T-cell (primary cell): ENCODE measurements at places on chromosomes 6 and 20.
A peak's percentile ranks its signal among the peaks of the same experiment; 100 is the strongest.

GRCh38 chr6:5718231-5718947 is 288.3 kb downstream of the NRN1 start:
- no peak for DNase-seq

- DNase-seq: no peak
These were observed 44.1 kb downstream of the STK4 start for GRCh38 chr20:45010399-45010828.

DNA sequence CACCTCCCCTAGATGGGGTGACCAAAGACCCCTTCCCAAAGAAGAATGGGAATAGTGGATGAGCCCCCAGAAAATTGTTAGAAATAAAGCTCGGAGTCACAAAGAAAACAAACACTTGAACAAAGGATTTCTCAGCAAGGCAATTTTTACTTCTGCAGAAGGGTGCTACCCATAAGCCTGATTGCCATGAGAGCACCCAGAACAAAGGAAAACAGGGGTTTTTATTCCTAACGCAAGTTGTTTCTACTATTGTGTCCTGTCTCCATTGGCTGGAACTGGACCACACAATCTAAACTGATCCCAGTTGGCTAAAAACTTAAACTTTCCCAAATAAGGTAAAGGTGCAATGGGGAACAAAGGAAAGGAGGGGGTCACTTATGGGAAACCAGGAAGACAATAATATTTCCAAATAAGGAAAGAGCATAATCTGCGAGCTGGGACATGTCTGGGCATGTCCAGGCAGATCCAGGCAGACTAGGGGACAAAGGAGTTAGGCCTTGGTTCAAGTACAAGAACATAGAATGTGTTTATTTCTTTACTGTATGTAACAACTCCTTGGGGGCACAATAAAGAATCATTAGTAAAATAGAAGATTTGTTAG is 20.0 kb downstream of the HLA-B start:
- DNase-seq: no peak

DNA sequence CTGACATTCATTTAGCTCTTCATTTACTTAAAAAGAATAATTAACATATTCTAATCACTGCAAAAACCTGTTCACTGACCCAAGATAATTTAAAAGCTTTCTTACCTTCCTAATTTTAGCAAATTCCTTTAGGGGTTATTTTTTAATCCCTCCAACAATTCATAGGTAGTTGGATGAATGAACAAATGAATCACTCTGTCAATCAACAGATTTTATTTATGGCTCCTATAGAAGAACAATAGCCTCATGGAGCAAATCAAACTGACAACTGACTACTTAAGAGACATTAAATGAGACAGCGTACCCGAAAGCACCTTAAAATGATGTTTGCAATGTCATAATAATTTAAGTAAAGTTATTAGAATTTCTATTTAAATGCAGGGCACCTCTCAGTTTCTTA is 31.5 kb upstream of the GJA1 start:
- DNase-seq: no peak

- DNase-seq: no peak
These were observed 36.2 kb downstream of the JAG1 start for GRCh38 chr20:10637563-10637962.

DNA sequence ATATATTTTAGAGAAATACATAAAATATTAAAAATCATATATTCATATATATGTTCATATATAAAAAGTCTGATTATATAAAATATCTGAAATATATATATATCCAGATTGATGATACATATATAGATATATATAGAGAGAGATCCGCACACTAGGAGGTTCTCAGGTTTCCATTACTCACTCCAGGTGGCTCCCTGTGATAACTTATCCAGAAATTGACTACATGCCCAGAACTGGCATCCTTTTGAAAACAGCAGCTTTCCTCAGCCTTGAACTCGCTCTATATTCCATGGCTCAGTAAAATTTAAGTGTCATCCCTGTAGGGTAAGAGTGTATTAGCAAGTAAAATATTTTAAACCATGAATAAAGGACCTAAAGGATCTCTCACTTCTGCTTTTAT is 206.8 kb downstream of the TINAG start:
- no peak for DNase-seq

GRCh38 chr20:33373735-33374605 is 27.3 kb downstream of the CDK5RAP1 start:
- DNase-seq: no peak

GRCh38 chr6:20892365-20892764 is 358.1 kb downstream of the CDKAL1 start:
- no peak for DNase-seq

DNA sequence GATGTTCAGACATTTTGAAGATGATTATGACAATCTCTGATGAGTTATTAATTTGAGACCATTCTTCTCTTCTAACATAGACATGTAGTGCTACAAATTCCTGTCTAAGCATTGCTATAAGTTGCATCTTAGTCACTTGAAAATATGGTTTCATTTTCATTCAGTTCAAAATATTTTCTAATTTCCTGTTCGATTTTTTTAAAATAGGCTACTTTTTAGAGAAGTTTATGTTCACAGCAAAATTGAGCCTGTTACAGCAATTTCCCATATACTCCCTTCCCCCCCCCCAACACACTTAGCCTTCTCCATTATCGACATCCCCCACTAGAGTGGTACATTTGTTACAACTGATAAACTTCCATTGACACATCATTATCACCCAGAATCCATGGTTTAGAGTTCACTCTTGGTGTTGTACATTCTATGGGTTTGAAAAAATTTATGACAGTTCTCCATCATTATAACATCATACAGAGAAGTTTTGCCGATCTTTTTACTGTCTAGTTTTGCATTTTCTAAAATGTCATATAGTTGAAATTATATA is 31.2 kb downstream of the PLAGL1 start:
- no peak for DNase-seq

DNA sequence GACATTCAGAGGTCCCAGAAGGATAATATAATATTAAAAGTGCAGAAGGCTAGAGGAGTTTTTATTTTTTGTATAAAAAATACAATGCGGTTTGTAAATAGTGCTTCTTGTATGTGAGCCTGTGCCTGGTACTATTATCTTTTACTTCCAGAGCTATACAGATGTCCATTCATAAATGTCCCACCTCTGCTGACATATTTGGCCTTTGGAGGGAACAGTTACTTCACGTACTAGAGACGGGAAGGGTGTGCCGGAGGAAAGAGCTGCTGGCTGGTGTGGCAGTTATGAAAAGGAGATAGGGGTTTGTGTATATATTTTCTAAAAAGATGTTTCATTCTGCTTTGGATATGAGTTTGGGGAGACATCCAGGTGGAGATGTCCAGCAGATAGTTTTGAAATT is 8.8 kb downstream of the CD109 start:
- DNase-seq: no peak

DNA sequence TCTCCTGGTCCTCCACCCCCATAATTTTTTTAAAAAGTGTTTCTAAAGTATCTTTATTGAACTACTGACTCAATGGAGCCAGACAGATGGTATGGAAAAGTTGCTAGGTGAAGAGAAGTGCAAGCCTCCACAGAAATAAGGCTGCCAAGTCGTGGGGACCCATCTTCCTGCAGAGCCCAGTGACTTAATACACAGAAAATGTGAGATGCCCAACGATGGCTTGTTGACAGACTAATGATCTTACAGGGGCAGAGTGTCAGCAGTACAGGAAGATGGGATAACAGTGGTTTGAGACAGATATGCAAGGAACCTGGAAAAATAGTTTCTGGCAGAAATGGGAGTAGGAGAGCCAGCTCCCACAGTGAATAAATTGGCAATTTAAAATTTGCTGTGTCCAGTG is 43.3 kb downstream of the FYN start:
- DNase-seq: no peak

GRCh38 chr6:30885481-30885998 is 1.2 kb downstream of the DDR1 start:
- no peak for DNase-seq

GRCh38 chr20:37185686-37186085 is 6.3 kb upstream of the MROH8 start:
- no peak for DNase-seq

DNA sequence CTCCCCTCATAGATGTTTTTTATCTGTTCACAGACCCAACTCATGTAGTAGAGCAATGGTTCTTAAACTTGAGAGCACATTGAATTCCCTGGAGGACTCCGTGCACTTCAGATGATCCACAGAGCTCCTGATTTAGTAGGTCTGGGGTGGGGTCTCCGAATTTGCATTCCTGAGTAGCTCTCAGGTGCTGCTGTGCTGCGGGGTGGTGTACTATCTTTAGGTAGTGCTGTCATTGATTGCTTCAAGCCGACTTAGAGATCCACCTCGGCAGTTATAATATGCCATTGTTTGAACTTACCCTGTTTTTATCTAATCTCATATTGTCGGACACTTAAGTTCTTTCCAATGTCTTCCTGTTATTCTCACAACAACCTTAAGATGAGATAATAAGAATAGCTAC is 45.0 kb downstream of the BMP2 start:
- DNase-seq: no peak

DNA sequence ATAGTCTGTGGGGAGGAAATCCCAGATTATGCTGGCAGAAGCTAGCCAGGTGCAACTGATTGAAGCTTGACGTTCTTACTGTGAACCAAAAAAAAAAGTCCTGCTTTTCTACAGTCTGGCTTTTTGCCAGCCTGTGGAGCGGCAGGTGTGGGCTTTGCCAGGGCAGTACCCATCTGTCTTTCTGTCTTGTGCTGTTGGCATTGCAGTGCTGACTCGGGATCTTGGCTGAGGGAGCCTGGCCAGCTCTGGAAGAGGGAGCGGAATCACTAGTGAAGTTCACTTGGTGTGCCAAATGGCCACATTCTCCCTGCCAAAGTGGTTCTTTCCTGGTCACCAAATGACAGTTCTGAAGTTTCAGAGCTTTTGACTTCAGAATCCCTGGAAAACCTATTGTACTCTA is 5.0 kb downstream of the KIF3B start:
- DNase-seq: no peak

DNA sequence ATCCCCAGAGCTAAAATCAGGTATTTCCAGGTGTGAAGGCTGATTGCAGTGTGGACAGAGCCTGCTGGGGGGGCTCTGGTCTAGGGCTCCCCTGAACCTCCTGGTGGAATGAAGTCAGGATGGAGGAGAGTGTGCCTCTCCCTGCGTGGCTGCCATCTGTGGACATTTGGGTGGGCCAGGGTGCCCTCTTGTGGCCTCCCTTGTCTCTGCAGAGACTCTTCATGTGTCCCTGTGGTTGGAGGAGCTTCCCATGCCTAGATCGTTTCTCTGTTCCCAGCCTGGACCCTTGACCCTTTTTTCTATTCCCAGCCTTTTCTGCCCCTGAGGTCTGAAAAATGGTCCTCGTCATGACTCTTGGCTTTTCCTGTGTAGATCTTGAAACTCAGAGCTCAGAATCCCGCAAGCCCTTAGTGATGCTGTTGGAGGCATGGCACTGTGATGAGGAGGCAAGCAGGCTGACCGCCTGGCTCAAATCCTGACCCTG is 9.9 kb upstream of the PSMF1 start:
- peak; percentile 51 for DNase-seq

GRCh38 chr6:147268254-147268653 is 64.0 kb downstream of the STXBP5 start:
- DNase-seq: no peak

- DNase-seq: no peak
These were observed 212.8 kb upstream of the FUT9 start for GRCh38 chr6:95802978-95803377.

DNA sequence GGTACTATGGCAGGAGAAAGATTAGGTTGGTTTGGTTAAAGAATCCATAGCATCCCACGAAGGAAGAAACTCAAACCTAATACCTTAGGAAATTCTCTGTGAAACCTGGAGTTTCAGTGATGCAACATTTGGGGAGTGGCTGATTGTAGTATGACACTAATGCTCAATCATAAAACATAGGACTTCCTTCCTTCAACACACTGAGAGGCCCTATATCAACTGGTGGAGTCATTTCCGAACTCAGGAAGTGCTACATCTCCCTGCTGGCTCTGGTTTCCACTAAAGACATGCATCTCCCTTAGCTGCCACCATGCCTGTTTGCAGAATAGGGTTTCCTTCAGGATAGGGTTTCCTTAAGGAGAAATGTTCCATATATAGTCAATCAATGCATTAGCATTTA is 5.2 kb upstream of the MANEA start:
- no peak for DNase-seq

GRCh38 chr6:56245903-56246351 is 1.5 kb downstream of the COL21A1 start:
- no peak for DNase-seq

DNA sequence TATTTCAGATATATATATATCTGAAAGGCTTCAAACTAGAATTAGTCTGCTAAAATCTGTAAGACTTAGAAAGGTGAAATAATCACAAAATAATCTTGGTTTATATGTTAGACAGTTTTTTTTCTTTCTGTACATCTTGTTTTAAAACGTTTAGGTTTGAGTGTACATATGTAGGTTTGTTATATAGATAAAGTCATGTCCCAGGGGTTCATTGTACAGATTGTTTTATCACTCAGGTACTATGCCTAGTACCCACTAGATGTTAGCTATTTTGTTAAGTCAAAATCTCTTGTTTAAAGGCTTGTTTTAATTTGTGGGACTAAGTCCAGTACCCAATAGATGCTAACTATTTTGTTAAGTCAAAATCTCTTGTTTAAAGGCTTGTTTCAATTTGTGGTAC is 1339.0 kb upstream of the CITED2 start:
- no peak for DNase-seq

GRCh38 chr6:39909701-39910100 is 24.6 kb downstream of the MOCS1 start:
- DNase-seq: no peak

DNA sequence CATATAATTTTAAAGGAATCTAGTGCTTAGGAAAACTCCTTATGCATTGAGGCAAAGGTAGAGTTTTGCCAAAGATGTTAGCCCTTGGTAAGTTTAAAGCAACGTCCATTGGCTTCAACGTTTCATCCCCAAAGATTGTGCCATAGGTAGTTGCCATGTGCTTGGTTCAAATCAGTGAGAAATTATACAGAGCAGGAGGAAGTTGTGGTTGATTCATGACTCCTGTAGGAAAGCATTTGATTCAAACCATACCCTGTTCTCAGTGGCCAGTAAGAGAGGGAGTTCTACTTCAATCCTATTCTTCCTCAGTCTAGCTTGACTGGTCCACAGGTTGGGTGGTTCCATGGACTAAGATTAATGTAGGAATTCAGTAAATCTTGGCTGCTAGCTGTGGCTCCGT is 535.6 kb downstream of the QKI start:
- no peak for DNase-seq

DNA sequence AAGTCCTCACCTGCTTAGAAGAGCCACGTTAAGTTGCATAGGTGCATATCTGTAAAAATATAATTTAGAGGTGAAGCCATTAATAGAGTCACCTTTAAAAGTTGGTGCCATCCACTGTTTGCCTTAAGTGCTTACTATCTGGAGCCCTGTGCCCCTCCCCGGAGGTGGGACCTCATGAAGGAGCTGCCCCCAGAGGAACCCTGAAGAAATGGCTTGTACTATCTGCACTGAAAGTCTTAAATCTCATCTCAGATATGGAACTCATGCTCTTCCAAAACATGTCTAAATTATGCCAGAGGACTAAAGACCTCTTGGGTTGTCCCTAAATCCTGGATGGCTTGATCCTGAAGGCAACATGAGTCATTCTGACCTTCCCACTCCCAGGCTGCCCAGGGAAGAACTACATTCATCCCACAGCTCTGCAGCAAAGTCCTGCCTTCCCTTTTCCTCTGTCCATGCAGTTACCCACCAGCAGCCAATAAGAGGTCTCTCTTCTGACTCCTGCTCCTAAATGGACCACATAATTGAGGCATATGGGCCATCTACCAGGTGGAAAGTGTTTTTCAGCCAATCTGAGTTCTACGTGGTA is 85.3 kb downstream of the ASXL1 start:
- no peak for DNase-seq

- no peak for DNase-seq
These were observed 233.0 kb downstream of the ERMARD start for GRCh38 chr6:169984181-169985120.
